Activated CD4-positive, alpha-beta T cell treated with anti-CD3 and anti-CD28 coated beads, Interleukin-2, amount 50 U/mL, for 4 hours (primary cell): ENCODE measurements at places on chromosomes 6 and 20.

DNA sequence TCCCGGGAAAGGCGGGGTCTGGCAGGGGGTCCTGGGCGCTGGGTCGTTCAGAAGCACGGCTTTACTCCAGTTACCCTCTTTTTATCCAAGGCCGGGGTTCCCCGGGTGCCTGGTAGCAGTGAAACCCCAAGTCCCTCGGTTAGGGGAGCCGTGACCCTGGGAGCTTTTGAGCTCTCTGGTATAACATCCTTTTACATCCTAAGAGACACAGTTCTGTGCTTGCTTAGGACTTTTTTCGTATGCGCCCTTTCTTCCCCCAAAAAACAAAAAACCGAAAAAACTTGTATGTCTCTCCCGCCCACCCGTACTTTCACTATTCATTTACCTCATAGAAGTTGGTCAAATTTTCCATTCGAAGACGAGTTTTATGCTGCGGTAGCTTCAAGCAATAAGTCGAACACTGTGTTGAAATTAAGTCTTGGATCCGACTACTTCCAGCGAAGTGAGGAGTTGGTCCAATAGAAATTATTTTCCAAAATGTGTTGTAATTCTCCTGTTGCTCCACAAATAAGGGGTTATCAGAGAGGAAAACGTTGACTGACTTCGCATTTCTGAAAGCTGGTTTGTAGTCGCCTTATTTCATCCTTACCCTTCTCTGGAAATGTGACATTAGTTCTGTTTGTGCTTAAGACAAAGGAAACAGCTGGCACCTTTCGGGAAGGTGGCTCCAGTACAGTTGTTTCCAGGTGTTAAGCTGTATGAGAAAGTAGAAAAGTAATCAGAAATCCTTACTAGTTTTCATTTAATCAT lies 816 bp upstream of the MAN1A1 start:
- peak; percentile 18 for DNase-seq

DNA sequence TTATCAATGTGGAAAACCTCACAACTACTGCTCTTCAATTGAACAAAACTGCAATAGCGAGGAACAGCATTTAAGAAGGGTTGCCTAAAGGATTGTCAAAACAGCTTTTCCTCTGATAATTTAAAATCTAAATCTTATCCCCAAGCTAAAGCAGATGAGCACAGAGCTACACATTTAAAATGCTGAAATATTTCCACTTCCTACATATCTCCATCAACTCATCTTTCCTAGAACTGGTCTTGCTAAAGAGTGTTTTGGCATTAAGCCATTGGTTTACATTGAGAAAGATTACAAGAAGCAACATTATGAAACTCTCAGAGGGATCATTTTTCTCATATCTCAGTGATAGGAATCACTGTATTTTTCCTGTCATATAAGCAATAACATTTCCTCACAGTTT lies 3.6 kb downstream of the OR10C1 start:
- no peak for DNase-seq

DNA sequence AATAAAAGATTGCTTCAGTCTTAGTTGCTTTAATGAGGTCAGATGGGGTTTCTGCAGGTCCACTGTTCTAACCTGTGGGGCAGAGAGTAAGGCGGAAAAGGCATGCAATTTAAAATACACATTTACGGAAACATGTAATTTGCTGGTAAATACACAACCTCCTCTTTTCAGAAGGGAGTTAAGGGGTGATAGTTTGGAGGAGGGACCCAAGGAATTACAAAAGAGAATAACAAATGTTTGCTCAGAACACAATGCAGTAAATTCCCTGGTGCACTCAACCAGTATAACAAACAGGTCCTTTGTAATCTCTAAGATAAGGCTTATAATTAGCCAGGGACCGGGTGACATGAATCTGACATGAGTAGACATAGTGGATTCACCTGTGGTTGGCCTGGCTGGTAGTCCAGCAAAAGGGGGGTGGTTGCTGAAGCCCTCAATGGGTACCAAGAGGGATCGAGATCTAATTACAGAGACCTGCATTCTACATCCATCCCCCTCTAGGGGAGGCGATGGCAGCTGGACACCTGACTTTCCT lies 295.1 kb downstream of the PHACTR1 start:
- no peak for DNase-seq

GRCh38 chr6:166848979-166849748 lies 107.2 kb downstream of the RNASET2 start:
- DNase-seq: no peak

- peak; percentile 59 for DNase-seq
Measured at GRCh38 chr6:27133281-27134227, 113.9 kb upstream of the PRSS16 start.

- no peak for DNase-seq
Measured at GRCh38 chr6:106535012-106535411, 94.3 kb downstream of the RTN4IP1 start.

DNA sequence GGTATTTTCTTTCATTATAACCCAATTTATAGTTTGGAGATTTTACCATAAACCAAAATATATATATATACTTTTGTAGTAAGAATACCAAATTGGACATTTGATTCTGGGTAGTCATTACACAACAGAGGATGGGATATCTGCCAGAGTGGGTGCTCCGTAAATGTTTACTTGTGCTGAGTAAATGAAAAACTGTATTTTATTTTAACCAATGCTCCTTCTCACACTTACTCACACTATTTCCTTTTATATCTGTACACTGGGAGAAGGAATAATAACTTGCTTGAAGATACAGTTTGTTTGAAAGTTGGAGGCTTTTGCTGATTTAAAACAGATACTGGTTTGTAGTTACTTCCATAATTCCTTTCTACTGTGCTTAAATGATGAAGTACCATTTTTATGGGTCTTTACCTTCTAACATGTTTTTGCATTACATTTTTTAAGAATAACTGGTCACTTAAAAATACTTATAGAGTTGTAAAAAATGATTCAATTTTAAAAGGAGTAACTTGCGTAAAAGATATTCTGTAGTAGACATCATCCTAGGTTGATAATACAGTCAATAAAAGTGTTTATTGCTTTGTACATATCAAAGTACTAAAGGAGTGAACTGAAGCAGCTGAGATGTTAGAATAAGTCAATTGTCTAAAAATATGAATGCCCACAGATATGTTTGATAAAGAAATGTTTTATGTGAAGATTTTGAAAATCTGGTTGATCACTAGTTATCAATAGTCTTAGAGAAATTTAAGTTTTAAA lies 411.7 kb downstream of the UTRN start:
- DNase-seq: no peak

GRCh38 chr6:20350215-20350614 lies 51.5 kb upstream of the E2F3 start:
- no peak for DNase-seq

DNA sequence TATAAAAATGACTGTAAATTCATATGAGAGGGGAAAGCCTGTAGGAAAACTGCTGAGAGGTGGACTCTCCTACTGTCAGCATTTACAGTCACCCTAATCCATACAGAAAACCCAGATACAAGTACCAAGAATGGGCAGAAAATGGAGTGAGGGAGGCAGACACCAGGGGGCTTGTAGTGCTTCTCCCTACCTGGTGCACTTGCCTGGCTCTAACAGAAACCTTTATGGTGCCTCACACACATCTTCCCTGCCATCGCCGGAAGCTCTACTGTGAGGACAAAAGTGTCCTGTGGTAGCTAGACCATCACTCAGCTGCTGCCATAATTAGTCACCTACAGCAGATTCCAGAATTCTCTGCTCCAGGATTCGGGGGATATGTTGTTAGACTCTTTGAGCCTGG lies 441.3 kb downstream of the TFAP2B start:
- DNase-seq: no peak

DNA sequence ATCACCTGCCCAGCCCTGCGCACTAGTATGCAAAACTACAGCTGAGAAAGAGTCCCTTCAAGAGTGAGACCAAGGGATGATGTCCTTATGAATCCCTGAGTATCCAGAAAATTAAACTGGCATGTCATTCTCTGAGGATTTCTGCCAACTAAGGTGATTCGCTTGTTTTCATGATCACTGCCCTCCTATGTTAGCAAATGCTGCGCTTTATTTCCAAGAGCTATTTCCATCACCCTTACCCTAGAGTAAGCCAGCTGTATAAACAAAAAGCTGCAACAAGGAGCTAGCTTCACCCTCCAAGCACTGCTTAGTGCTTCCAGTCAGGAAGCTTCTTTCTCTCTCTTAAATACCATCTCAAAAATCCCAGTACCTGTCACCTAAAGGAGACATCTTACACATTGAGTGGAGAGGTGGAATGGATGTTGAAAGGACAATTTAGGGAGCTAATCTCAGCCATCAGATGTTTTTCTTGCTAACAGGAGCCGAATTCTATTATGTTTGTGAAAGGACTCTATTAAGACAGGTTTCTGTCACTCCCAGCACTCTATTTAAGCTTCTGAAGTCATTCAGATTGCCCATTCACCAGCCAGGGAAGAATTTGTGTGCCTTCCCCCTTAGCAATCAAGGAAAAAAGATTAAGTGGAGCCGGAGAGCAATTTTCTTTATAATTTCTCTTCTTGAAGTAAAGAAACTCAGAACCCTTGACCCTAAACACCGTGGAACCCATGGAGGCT lies 322.2 kb downstream of the NRN1 start:
- DNase-seq: no peak

- no peak for DNase-seq
Measured at GRCh38 chr20:48283470-48284110, 498.3 kb upstream of the SULF2 start.

GRCh38 chr6:41584668-41585205 lies 38.6 kb downstream of the FOXP4 start:
- DNase-seq: no peak

DNA sequence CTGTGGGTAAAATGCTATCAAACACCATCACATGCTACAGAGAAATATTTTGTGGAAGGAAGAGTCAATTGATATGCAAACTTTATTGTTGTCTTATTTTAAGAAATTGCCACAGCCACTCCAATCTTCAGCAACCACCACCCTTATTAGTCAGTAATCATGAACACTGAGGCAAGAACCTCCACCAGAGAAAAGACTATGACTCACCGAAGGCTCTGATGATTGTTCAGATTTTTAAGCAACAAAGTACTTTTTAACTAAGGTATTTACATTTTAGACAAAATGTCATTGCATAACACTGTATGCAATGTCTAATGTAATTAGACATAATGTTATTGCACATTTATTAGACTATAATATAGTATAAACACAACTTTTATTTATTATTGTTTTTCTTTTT lies 26.2 kb upstream of the MMP24 start:
- no peak for DNase-seq

DNA sequence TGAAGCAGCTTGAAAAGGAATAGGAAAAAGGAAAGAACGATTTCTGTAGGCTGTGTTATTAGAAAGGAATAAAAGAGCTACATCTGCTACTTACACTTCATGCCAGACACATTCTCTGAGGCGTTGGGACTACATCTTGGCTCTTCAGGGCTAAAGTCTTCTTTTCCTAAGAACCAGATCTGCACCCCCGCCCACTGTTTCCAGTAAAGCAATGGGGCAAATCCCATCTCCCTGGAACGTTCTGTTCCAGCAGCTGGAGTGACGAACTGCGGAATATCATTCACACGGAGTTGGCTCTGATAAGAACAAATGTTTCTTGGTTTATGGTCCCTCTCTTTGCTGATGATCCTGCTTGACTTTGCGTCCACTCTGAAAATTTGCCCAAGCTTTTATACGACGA lies 26.9 kb downstream of the FAM50B start:
- no peak for DNase-seq

GRCh38 chr6:50549026-50549425 lies 164.3 kb upstream of the TFAP2D start:
- DNase-seq: no peak

GRCh38 chr6:49556429-49556837 lies 6.0 kb downstream of the C6orf141 start:
- no peak for DNase-seq

DNA sequence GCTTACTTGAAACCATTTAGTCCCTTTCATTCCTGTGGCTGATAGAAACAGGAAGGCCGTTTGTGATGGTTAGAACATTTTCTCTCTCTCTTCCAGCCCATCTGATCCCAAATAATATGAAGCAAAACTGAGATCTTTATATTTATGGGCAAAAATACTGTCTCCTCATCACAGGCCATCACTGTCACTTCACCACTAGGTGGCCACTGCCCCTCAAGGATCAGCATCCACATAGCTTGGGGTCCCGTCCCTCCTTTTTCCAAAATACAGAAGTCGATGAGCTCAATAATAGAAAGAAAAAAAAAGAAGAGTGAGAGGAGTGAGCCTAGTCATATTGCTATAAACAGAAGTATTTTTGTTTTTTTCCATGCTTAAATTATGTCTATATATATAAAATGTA lies 46.4 kb upstream of the LAMP5 start:
- DNase-seq: no peak

- DNase-seq: no peak
Measured at GRCh38 chr20:1644101-1644962, 13.2 kb downstream of the SIRPG start.

- DNase-seq: no peak
Measured at GRCh38 chr6:22949967-22950366, 380.6 kb downstream of the HDGFL1 start.
